Stimulated activated CD8-positive, alpha-beta memory T cell treated with anti-CD3 and anti-CD28 coated beads, Interleukin-2, amount 100 ng/mL, for 1 hour (primary cell): ENCODE measurements at places on chromosomes 7 and 10.

DNA sequence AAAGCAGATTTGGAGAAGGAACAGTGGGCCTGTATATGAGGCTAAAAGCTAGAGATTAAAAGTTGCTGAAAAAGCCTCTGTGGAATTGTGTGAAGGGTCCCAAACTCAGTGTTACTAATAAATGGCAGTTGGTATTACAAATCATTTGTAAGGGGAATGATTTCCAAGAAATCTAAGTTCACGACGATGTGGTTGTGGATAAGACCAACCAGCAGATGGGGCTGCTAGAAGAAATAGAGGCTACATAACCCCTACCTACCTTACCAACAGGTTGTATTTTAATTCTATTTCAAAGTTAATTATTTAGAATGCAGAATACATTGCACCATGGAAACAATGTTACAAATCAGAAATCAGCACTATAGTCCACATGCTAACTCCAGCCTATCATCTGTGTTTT, 377.1 kb downstream of the HPSE2 start:
- no peak for DNase-seq

GRCh38 chr10:118239236-118239630, 102.9 kb downstream of the FAM204A start:
- no peak for DNase-seq

DNA sequence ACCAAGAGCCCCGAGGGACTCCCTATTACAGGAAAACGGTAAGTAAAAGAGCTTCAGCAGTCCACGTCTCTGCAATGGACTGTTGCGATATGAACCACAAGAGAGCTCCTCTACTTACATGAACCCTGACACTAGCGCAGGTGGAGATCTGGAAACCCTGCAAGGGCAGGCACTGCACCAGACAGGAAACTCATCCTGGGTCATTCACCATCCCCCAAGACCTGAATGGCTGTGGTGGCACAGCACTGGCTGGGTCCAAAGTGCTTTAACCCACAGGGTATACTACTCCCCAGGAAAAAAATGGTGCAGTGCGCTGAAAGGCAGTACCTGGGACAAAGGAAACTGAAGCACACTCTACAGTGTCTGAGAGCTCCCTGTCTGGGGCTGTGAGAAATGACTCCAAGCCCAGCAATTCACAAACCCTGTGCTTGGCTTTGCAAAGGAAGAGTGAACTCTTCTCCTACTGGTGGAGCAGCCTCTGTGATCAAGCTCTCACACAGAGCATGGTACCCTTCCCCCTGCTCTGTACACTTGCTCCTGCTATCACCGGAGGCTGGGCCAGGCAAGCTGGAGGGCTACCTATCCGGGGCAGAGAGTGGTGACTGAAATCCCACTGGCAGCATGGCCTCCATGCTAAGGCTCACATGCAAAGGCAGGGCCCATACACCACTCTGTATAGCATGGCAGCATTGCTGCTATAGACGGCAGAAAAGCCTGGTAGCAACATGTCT, 44.9 kb downstream of the HIBADH start:
- DNase-seq: no peak

- DNase-seq: no peak
These were observed 12.3 kb downstream of the DDC start for GRCh38 chr7:50552921-50553320.

- no peak for DNase-seq
These were observed 214.7 kb upstream of the SLC26A5 start for GRCh38 chr7:103660455-103661371.

GRCh38 chr10:123807444-123808035, 84.1 kb downstream of the CPXM2 start:
- DNase-seq: no peak

- no peak for DNase-seq
These were observed 183.3 kb upstream of the PRKCQ start for GRCh38 chr10:6763423-6763822.

DNA sequence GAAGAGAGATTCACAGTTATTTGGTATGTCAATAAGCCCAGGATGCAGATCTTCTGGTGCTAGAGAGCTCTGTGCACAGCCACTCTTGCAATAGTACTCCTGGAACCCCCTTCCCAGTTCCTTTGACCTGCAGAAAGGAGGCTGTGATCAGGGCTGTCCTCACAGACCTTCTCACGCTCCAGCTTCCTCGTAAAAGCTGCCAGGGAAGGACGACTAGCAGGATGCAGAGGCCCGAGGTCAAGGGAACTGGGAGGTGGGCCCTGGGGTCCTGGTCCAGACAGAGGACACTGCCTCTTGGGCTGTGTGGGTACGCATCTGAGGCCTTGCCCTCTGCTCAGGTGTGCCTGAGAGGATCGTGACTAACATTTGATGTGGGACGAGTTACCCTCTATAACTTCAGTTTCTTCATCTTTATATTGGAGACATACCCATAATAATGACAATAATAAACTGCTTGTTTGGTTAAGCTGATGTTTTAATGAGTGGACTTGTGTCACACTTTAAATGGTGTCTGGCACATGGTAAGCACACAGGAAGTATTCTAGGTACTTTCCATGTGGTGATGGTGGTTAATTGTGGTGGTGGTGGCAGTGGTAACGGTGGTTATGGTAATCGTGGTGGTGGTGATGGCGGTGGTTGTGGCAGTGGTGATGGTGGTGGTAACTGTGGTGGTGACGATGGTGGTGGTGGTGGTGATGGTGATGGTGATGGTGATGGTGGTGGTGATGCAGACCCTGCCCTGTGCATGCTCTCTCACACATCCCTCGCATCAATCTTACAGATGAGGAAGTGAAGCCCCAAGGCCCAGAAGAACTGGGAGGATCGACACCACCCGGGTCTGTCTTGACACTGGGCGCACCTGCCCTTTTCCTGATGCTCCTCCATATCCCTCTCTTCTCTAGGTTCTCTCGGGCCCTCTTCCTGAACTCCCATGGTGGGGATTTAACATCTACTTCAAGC, 235.2 kb upstream of the GRB10 start:
- DNase-seq: no peak
